ENCODE measurements at places on chromosomes 16 and 17.

GRCh38 chr16:27177031-27177774 is 26.1 kb upstream of the KDM8 start:
- no peak overlapping the region for H3K27ac ChIP-seq
- H3K27me3 ChIP-seq = no peaks in the 10 kb centered on the region
- H3K4me3 ChIP-seq = no peak overlapping the region
- H3K36me3 ChIP-seq = no peaks in the 10 kb centered on the region

DNA sequence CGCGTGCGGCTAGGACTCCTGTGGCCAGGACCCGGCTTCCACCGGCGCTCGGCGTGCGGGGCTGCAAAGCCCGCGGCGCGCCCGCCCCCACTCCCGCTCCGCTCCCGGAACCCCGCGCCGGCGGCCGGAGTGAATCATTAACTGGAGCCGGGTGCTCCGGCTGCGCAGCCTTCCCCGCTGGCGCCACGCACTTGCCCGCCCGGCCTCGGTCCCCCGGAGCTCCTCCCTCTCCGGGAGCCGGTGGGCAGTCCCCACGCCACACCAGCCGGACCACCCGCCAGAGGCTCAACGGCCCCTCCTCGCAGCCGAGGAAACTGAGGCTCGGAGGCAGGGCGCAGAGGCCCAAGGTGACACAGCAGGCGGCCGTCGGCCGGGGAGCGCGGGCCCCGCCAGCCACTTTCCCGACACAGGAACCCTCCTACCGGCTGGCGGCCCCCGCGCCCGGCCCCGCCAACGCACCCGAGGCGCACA is 580 bp downstream of the BCAR1 start:
- DNase-seq = no peak
- peaks cover 52% of the 10 kb centered on the region for H3K4me1 ChIP-seq
- H3K4me3 ChIP-seq = peak overlapping the region; percentile 70

DNA sequence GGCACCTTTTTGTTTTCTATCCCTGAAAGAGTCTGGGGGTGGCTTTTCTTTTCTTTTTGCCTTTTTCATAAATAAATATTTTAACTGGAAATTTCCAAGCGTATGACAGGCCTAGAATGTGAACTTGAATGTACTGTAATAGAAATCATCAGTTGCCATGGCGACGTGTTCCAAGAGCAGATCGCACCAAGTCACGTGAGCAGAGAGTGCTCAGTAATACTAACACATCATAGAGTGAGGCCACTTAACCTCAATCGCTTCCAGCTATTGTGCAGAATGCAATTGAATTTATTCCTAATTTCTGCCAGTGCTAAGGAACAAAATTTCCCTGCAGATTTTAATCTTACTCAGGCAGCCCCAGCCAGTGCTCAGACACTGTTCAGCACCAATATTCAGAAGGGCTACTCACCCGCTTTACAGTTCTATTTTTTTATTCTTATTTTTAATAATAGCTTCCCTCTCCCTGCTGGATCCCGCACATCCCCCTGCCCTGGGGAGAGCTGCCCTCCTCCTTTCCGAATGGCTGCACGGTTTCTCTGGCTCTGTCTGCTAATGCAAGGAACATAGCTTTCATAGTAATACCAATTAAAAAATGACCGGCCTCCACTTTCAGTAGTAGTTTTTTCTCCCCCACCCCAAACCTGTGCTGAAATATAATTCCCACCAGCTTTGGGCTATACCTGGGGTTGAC is 26.2 kb upstream of the PMFBP1 start:
- H3K27ac ChIP-seq = no peak overlapping the region
- H3K36me3 ChIP-seq = no peaks in the 10 kb centered on the region
- H3K27me3 ChIP-seq = no peaks in the 10 kb centered on the region

DNA sequence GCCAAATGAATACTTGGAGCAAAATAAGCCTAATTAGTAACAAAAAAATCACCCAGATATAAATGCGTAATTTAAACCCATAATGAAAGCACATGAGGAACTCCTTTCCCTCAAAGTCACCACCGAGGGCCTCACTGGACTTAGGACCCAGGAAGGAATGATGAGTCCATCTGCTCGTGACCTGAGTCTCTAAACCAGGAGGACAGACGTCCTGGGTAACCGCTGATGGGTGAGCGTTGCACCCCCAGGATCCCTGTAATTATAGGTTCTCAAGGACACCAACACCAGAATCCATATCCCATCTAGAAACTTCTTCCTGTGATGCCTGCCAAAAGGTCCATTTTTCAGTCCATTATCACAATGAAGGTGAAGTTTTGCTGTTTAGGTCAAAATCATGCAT is 121.4 kb downstream of the ZNF778 start:
- peaks cover 15% of the 10 kb centered on the region for H3K4me1 ChIP-seq
- DNase-seq = no peak
- no peaks in the 10 kb centered on the region for H3K27me3 ChIP-seq
- H3K27ac ChIP-seq = no peak overlapping the region
- H3K36me3 ChIP-seq = no peaks in the 10 kb centered on the region

GRCh38 chr16:88681709-88682451 is 4.4 kb downstream of the SNAI3 start:
- H3K27ac ChIP-seq = no peak overlapping the region
- H3K4me3 ChIP-seq = no peak overlapping the region
- no peaks in the 10 kb centered on the region for H3K27me3 ChIP-seq

All from H1 (cell line).